ENCODE measurements at places on chromosomes 1 and 21.

- no peak for DNase-seq
Measured at GRCh38 chr21:17441370-17441769, 71.5 kb upstream of the CXADR start.

DNA sequence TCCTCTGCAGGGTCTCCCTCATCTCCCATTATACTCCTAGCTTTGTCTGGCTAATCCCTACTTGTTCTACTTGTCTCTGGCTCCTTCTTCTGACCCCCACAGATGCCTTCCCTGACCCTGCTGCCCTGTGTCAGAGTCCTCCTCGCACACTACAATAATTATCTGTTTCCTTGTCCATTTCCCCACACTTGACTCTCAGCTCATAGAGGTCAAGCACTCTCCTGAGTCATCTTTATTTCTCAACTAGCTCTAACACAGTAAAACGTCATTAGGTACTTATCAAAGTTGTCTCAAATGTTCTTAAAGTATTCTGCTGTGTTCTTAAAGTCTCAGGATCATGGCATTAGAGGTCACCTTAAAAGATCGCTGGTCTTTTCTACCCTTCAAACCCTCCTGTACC, 47.1 kb downstream of the C8A start:
- no peak for DNase-seq

DNA sequence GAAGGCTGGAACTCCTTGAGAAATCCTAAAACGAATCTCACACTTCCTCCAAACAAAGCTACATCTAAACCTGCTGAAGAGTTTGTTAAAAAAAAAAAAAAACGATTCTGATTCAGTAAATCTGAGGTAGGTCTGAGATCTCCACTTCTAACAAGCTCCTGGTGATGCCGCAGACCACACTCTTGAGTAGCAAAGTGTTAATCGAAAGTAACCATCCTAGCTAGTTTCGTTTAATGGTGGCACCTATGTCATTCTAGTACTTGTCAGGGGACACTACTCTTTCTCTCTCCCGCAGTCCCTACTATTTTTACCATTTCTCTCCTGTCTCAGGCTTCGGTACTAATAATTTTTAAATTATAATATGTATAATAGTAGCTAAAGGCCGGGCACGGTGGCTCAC, 2.1 kb downstream of the CLCC1 start:
- DNase-seq: no peak

- no peak for DNase-seq
Measured at GRCh38 chr21:31659286-31659535, 282 bp upstream of the SOD1 start.

GRCh38 chr1:6489383-6489765, 2.1 kb downstream of the PLEKHG5 start:
- no peak for DNase-seq

DNA sequence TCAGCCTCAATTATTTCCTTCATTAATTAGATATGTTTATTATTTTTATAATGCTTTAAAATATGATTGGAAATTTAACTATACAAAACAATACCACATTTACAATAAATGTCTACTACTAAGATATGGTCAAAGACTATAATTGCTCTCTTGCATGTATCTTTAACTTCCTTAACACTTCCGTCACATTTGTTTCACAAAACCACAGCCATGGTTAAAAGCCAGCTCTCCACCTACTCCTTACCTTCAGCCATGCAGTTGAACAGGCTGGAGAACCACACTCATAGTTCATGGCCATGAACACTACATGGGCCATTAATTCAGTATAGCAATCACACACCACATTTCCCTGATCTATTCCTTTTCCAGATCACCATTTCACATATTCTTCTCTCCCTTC, 72.2 kb downstream of the NME7 start:
- no peak for DNase-seq

- DNase-seq: no peak
Measured at GRCh38 chr1:46077644-46078043, 54.8 kb downstream of the PIK3R3 start.

DNA sequence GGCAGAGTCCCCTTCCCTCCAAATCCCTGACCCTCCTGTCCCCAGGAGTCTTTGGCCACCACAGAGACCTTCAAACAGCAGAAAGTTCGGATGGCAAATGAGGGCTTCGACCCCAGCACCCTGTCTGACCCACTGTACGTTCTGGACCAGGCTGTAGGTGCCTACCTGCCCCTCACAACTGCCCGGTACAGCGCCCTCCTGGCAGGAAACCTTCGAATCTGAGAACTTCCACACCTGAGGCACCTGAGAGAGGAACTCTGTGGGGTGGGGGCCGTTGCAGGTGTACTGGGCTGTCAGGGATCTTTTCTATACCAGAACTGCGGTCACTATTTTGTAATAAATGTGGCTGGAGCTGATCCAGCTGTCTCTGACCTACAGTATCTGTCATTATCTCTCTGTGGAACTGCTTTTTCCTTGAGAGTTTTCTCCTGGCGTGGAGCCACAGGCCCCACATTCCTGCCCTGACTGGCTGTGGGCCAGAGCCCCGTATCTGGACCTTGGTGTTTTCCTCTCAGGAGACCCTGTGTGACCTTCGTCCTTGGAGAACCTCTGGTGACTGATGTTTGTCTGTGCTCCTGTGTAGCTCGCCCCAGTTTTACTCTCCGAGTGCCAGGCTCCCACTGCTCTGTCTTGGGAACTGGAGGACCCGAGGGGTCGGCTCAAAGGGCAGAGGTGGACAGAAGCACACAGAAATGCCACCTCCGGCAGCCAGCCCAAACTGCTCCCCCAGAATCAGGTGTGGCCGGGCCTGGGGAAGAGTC, 4.8 kb downstream of the SLC27A3 start:
- DNase-seq: no peak

DNA sequence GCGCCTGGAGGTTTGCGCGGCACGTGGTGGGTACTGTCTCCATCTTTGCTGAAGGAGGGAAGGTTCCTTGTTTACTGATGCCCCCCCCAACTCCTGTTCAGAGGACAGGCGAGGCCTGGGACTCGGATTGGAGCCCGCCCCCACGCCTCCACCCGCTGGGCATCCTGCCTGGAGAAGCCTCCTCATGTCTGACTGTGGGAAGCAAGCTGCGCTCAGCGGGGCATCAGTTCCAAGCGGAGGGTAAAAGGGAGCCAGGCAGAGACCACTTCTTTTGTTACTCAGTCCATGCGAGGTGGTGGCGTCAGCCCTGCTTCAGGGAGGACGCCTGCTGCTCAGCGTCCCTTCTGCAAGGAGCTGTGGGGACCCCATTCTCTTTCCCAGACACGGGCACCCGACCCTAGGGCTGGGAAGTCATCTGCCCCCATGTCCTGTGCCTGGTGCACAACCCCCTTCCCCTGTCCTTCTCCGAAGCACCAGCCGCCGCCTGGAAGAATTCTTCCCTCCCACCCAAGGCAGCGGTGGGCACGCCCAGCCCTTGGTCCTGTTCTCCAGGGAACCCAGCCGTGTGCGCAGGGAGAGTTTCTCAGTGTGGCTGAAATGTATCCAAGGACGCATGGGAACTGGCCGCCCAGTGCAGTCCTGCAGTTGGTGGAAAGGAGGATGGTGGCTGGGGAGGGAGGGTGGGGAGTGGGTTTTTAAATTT, 414.0 kb downstream of the CAMTA1 start:
- DNase-seq: no peak
